ENCODE measurements at places on chromosomes 11 and 22.

- DNase-seq, result no peak
Observed at GRCh38 chr11:102279641-102280170, 37.6 kb upstream of the BIRC3 start.

GRCh38 chr11:73480677-73481076 lies 104.5 kb downstream of the RELT start:
- DNase-seq, result no peak

GRCh38 chr11:61007383-61007955 lies 36.0 kb downstream of the CD6 start:
- no peak for DNase-seq

DNA sequence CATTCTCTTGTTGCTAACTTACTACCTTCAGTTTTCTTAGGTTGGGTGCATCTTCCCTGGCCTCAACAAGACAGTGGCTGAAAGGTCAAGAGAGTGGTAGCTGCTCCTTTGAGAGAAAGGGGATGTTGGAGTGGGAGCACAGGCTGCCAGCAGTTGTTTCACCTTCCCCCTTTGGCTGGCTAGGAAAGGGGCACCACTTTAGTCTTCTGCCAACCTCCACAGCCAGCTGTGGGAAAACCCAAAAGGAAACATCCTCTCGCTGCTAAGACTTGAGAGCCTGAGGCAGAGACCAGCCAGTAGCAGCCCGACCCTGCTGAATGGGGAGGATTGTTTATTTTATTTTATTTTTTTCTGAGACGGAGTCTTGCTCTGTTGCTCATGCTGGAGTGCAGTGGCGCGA lies 34.4 kb downstream of the MARK2 start:
- no peak for DNase-seq

DNA sequence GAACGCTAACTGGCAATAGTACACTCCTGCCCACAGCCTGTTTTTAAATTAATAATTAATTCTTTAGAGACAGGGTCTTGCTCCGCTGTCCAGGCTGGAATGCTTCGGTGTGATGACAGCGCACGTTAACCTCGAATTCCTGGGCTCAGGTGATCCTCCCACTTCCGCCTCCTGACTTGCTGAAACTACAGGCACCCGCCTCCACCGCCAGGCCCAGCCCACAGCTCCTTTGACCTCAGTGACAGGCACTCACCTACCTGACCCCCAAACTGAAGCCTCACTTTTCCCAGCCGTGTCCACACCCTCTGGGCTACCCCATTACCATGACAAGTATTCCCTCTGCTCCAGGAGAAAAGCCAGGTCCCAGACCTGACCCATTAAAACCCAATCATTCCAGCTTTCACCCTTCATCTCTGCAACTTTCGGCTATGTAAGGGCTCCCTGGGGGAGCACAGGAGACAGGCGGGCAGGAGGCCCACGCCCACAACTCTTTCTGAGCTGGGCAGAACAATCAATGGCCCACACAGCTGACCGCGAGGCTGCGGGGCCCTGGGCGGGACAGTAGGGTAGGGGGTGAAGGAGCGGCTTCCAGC lies 730 bp downstream of the LMNTD2 start:
- DNase-seq, result no peak

DNA sequence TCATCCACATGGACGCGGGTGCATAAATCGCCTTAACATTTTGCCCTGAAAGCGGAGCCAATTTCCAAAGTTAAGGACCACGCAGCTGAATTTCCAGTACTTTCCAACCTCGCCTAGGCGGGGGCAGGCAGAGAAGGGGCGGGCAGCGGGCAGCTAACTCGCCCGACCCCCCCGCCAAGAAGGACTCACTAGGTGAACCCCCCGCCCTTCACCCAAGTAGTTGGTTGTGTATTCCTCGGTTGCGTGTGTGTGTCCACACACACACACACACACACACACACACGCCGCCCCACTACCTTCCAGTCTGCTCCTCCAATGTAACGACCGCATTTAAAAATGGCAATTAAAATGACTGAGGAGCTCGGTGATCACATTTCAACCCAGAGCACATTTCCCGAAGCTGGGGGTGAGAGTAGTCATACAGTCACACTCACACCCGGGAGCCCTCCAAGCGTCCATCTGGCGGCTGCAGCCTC lies 1.4 kb downstream of the TENM4 start:
- DNase-seq, result peak; percentile 29

DNA sequence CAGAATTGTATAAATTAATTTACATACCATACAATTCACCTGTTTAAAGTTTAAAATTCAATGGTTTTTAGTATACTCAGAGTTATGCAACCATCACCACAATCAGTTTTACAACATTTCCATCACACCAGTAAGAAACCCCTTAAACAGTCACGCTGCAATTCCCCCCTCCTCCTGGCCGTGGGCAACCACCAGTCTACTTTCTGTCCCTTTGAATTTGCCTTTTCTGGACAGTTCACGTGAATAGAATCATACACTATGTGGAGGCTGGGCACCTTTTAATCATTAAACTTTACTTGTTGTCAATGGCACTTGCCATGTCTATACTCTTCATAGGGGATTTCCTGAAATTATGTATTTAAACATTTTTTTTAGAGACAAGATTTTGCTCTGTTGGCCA lies 20.1 kb upstream of the SWAP70 start:
- DNase-seq, result no peak

GRCh38 chr11:28729339-28729738 lies 621.2 kb downstream of the METTL15 start:
- DNase-seq, result no peak

DNA sequence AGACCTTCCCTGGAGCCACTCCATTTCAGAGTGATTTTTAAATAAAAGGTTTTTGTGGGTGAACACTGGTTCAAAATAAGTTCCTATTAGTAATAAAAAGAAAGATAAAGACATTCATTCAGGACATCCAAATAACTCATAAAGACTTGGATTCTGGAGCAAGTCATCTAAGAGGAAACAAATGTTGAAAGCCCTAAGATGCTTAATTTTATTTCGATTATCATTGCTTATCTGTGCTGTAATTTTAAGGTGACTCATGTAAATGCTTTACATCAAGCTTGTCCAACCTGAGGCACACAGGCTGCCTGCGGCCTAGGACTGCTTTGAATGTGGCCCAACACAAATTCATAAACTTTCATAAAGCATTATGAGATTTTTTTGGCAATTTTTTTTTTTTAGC lies 34.2 kb upstream of the DBX1 start:
- no peak for DNase-seq

- DNase-seq, result peak; percentile 98
Observed at GRCh38 chr11:73661035-73661628, 14.8 kb downstream of the PLEKHB1 start.

GRCh38 chr11:12159351-12160099 lies 49.1 kb downstream of the MICAL2 start:
- peak; percentile 83 for DNase-seq

DNA sequence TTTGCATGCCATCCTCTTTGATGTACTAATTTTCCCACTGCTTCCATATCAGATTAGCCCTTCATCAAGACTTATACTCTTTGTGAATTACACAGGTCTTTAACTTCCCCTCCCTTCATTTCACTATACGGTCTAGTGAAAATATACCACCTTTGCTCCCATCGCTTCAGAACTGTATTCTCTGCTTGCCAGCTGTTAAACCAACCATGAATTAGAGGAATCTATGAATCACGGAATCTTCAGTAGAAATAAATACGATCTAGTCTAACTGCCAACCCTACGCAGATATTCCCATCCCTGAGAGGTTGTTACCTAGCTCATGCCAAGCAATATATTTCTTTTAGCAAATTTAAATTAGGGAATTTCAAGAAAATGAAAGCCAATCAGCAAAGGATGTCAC lies 177.8 kb upstream of the MPPED2 start:
- DNase-seq, result no peak

GRCh38 chr22:39216143-39216490 lies 28.7 kb downstream of the PDGFB start:
- no peak for DNase-seq

DNA sequence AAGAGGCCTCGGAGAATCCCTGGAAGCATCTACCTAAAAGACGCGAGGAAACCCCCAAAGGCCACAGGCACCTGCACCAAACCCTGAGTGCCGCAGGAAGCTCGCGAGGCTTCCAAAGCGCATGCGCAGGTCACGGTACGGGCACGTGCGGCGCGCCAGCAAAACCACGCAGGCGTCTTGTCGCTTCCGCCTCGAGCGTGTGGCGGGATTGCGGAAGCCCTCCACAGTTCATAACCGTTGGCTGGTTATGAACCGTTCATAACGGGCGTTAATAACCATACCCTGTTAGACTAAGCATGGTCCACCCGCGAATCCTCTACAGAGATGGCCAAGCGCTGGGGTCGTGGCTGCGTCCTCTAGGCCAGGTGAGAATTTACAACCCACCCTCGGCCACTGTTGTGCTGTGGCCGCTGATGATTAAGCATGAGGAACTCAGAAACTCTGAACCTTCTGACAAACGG lies 46.4 kb downstream of the MORC2 start:
- peak; percentile 55 for DNase-seq

DNA sequence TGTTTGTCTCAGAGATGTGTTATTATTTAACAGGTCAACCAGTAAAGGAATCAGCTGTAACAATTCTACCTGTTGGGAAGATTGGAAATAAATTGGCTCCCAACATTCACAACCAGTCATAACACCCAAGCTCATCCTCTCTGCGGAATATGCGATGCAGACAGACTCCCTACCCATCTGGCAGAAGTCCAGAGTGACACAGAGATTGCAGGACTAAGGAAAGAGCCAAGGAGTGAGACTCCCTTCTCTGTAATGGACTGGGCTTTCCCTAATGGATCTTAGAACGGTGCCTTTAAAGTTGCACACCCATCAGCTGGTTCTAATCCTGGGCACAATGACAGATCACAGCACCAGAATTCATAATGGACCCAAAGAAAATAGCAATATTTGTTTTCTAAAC lies 27.8 kb upstream of the UBASH3B start:
- DNase-seq, result no peak

GRCh38 chr11:65790104-65790901 lies 3.4 kb downstream of the OVOL1 start:
- DNase-seq, result no peak

DNA sequence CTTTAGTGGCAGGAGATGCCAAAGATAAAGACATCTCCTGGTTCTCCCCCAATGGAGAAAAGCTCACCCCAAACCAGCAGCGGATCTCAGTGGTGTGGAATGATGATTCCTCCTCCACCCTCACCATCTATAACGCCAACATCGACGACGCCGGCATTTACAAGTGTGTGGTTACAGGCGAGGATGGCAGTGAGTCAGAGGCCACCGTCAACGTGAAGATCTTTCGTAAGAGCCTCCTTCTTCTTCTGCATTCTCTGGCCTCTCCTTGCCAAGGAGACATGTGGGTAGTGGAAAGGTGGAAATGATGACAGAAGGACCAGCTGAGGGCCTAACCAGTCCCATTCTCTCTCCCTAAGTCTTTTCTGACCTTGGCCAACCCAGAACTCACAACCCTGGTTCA lies 110.1 kb upstream of the TTC12 start:
- no peak for DNase-seq

DNA sequence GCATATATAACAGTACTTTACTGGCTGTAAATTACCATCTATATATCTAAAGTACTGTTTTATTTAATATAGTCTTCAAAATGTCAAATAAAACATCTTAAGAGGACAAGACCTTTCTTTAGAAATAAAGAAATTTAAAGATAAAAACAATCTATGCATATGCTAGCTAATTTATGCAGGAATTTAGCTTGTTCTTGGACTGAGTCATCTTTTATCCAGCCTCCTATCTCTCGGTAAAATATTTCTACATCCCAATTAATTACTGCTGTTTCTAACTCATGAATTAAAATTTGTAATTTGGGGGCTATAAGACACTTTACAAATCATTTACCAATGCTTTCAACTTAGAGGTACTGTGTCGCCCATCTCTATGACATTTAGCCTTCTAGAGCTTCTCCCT lies 72.8 kb upstream of the DDI1 start:
- DNase-seq, result no peak

GRCh38 chr22:25212337-25212736 lies 7.1 kb upstream of the CRYBB2 start:
- no peak for DNase-seq

GRCh38 chr22:27257987-27258386 lies 543.6 kb downstream of the MN1 start:
- DNase-seq, result no peak

- no peak for DNase-seq
Observed at GRCh38 chr11:129331217-129331616, 44.4 kb upstream of the BARX2 start.

DNA sequence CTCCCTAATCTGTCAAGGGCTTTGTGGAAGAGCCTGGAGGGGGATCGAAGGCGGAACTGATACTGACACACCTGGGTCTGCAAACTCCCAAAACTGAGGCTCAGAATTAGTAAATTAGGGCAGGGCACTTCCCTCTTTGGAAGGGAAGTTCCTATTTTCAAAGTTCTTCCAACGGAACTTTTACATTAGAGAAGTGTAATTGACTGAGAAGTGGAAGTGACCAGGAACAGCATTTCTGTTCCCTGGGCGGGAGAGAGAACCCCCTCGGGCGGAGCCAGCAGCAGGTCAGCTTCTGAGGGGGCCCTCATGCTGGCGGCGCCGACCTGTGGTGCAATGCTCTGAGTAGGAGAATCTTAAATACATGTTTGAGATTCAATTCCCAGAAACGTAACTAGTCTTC lies 1.1 kb upstream of the CBL start:
- no peak for DNase-seq

DNA sequence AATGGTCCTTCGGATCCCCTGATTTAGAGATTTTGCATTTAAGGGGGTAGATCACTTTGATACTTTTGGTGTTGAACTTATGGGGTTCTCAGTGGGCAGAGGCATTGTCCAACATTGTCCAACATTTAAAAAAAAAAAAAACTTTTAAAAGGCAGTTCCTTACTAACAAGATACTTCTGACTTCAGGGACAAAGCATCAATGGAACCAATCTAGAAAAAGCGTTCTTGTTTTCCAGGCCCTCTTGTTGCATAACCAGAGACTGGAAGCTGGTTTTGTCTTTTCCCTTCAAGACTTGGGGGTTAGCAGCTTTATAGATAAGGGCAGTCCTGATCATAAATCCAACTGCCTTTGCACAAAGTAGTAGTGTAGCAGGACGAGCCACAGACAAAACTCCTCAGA lies 40.4 kb downstream of the ACER3 start:
- no peak for DNase-seq

DNA sequence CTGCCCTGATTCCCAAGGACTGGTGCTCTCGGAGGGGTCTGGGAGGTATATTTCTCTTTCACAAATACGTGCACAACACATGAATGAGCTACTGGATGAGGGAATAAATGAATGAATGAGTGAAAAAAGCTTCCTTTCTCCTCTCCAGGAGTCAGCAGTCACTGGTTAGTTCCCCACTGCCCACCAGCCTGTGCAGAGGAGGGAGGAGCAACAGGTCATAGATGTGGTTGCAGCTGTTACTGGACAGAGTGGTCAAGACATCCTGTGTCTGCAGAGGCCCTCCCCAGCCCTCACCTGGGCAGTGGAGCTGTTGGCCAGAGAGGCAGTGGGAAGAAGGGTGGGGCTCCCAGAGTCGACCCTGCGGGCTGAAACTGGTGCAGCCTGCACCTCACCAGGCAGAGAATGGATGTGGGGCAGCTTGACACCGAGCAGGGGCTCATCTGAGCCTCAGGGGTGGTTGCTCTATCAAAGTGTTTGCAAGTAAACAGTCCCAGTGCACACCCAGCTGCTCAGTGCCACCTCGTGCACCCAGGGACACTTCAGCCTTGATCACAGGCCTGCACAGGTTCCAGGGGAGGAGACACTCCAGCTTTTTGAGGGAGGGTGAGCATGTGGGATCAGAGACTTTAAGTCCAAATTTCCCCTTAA lies 1.4 kb upstream of the VPREB1 start:
- no peak for DNase-seq

GRCh38 chr22:37100589-37101127 lies 8.9 kb downstream of the TMPRSS6 start:
- no peak for DNase-seq

Measured in hepatic stellate cell (primary cell).